ENCODE measurements at places on chromosomes 5 and 9.

- ATAC-seq, result no peak
Observed at GRCh38 chr5:61599370-61600122, 267.5 kb downstream of the ZSWIM6 start.

- no peak for ATAC-seq
Observed at GRCh38 chr9:38194870-38195269, 125.8 kb upstream of the SHB start.

GRCh38 chr5:124103671-124104070, 591.7 kb downstream of the CSNK1G3 start:
- ATAC-seq, result no peak

GRCh38 chr5:157820593-157821252, 38.2 kb downstream of the CLINT1 start:
- ATAC-seq, result peak; percentile 71

DNA sequence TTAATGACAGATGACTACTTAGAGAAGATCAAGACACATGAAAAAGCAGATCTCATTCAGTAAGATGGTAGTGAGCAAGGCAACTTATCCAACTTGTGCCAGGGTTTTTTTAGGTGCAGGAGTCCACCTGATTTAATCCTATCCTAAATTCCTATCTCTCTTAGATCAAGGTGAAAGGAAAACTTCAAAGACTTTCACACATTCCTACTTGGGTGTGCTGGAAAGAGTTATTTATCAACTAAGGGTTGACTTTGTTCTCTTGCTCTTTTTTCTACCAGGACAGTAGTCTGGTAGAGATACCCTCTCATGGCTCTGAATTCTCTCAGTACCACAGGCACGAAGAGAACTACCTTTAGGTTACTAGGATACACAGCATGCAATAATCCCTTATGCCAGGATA, 18.2 kb downstream of the TUT7 start:
- ATAC-seq, result no peak

DNA sequence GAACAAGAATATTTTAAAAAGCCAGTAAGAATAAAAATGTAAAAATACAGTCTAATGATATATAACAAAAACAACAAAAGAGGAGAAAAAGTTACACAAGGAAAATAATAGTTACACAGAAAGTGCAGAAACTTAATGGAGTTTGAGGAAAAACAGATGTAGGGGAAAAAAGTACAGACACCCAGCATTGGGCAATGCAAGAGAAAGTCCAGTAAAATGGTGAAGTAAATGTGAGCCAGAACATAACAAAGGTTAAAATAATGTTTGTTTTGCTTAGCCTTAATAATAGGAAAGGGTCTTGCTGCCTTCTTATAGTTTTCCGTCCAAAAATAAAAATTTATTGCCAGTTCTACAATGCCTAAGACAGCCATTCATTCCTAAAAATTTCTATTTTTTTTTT, 364.2 kb downstream of the NNT start:
- ATAC-seq, result no peak
